ENCODE measurements at places on chromosomes 11 and 22. TPM values are rescaled to one million over a fixed set of nuclear protein-coding genes. Genes with fewer than 3 reads are reported as not detected.

The C22orf23 gene
- not detected for total RNA-seq

The TSSK2 gene
- not detected for total RNA-seq

The MMP8 gene
- 0.42 TPM for total RNA-seq

The GSTT2B gene
- total RNA-seq: 23.9 TPM

DNA sequence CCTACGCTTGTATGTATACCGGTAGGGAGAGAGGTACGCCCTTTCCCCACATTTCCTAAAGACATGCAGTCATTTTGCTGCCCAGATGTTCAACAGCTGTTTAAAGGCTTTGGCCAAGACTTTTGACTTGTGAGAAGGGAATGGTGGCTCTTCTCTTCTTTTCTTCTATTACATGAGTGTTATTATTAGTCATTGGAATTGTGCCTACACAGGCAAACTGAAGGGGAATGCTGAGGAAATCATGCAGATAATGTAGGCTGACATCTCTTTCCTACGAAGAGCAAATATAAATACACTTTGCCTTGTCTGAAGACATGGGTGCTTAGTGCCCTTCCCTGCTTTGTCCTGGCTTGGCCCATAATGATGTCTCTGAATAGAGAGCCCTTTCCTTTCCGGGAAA lies 194.3 kb upstream of the NARS2 start:
- no peak overlapping the region for H3K27ac ChIP-seq
- H3K36me3 ChIP-seq: no peaks in the 10 kb centered on the region
- DNase-seq: no peak
- no peaks in the 10 kb centered on the region for H3K27me3 ChIP-seq
- H3K4me3 ChIP-seq: no peak overlapping the region

DNA sequence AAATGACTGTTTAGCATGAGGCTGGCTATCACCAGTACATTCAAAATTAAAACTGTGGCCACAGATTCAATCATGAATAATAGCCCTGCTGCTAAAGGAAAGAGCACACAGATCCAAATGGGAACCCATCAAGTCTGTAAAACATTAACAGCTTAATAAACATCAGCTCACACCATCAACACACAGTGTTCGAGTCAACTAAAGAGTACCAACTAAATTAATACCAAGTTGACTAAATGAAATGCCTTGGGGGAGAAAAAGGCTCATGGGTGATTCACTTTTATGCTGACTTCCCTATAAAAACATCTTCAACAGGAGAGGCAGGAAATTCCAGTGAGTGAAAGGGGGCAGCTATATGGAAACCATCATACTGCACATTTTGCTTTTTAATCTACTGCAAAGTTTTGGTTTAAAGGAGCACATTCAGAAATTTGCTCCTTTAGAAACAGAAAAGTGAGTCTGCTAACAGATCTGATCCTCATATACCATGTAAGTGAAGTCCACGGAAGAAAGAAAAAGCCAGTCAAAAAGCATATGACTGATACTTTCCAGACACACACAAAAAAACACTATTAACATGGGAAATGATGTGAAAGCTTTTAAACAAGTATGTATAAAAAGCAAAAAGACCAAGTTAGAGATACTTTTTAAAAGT lies 16.3 kb downstream of the LGR4 start:
- H3K36me3 ChIP-seq: no peaks in the 10 kb centered on the region
- peaks cover 8% of the 10 kb centered on the region for H3K4me1 ChIP-seq
- H3K4me3 ChIP-seq: no peak overlapping the region
- no peaks in the 10 kb centered on the region for H3K27me3 ChIP-seq
- DNase-seq: no peak
- peak overlapping the region; percentile 15 for H3K27ac ChIP-seq

GRCh38 chr11:71354394-71355105 lies 93.6 kb downstream of the DHCR7 start:
- no peak overlapping the region for H3K4me3 ChIP-seq
- DNase-seq: no peak
- H3K4me1 ChIP-seq: no peaks in the 10 kb centered on the region
- H3K36me3 ChIP-seq: no peaks in the 10 kb centered on the region
